Retinal pigment epithelial cell (primary cell): ENCODE measurements at places on chromosomes 3 and 15.

DNA sequence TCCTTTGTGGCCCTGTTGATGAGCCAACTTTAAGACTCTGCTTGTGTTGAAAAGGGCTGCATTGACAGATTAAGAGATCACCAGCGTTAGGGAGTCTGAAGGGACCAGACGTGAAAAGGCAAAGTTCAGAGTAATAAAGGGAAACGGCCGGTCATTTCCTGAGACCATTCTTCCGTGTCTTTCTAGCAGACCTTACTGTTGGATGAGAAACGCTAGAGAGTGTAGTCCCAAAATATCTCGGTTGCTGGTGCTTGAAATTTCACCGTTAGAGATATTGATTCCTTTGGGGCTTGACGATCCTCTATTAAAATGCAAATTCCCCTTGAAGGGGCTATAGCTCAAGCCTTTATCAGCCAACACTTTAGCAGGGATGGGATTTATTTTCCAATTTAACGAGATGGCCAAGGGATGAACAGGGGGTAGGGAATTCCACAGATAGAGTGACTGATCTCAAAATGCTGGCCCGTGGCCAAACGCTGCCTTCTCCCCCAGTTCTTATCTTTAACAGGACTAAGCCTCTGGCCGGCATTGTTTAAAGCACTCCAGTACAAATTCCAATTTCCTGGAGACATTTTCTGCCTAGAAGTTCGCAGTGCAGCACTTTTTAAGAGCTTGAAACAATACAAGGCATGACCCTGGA, 250.4 kb downstream of the TJP1 start:
- no peak for DNase-seq

- no peak for DNase-seq
Observed at GRCh38 chr3:176562331-176562730, 635.0 kb downstream of the TBL1XR1 start.

- DNase-seq = no peak
Observed at GRCh38 chr3:122898298-122898697, 103.4 kb downstream of the SLC49A4 start.

DNA sequence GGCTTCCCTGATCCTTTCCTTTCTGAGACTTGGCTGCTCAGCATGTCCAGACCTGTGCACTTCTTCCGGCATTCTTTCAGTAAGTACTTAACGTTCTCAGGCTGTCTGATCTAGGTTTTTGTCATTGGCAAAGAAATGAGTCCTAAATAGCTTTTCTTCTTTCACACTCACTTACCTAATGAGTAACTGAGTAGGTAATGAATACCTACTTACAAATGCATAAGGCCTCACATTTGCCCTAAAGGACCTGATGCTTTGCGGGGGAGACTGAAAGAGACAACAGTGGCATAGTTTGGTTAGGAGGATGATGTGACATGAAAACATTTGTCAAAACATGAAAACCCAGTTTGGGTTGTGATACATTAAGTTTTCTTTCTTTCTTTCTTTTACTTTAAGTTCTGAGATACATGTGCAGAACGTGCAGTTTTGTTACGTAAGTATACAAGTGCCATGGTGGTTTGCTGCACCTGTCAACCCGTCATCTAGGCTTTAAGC, 516.7 kb upstream of the CFAP20DC start:
- no peak for DNase-seq

GRCh38 chr15:70246623-70247220, 149.0 kb upstream of the TLE3 start:
- no peak for DNase-seq

- DNase-seq = peak; percentile 51
Observed at GRCh38 chr15:67915461-67916374, 75.9 kb upstream of the RNU6-1 start.

DNA sequence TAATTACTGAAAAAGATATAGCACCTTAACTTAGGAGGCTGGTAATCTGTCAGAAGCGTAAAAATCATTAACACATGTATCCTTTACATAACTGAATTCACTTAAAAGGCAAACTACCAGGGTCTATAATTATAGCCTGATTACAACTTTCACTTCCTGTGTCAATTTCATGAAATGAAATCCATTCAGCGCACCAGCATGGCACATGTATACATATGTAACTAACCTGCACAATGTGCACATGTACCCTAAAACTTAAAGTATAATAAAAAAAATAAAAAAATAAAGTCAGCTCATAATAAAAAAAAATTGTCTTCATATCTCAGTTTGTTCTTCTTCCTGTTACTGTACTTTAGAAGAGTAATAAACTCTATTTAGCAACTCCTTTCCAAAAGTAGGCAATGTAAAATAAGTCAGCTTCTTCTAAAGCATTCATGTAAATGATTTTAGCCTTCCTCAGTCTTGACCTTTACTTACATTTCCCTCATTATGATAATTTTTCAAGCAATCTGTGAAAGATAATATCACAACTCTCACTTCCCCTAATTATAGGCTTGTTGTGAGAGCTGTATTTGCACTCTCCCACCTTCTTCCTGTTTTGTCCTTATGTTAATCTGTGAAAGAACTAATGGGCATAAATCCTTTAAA, 50.1 kb downstream of the KBTBD8 start:
- no peak for DNase-seq

- no peak for DNase-seq
Observed at GRCh38 chr3:86986671-86987420, 4.1 kb downstream of the VGLL3 start.

GRCh38 chr15:75138016-75138999, 63.4 kb upstream of the C15orf39 start:
- DNase-seq = peak; percentile 19

GRCh38 chr3:13266005-13266404, 154.1 kb downstream of the NUP210 start:
- no peak for DNase-seq

GRCh38 chr3:192726385-192726784, 956 bp downstream of the FGF12 start:
- DNase-seq = no peak

DNA sequence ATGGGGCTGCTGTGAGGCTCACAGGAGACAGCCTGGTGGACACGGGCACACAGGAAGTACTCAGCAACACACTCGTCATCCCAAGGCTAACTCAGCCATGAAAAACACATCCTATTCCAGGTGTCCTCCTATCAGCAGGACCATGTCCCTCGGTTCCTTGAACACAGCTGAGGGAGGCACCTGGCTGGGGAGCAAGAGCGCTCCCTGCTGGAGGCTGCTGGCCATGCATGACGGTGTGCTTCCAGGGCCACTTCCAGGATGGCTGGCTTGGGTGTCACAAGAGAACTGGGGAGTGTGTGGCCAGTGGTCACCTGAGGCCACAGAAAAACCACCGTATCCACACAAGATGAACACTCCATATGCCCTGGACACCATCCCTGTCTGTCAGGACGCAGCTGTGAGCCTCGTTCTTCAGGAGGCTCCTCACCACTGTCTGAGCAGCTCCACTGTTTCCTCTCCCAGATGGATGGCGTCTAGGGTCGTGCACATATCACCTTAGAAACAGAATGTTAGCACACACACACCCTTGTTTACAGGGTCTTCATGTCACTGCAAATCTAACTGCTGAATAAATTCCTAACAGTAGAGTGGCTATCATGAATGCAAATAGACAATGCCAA, 31.0 kb downstream of the POC1A start:
- DNase-seq = peak; percentile 6

DNA sequence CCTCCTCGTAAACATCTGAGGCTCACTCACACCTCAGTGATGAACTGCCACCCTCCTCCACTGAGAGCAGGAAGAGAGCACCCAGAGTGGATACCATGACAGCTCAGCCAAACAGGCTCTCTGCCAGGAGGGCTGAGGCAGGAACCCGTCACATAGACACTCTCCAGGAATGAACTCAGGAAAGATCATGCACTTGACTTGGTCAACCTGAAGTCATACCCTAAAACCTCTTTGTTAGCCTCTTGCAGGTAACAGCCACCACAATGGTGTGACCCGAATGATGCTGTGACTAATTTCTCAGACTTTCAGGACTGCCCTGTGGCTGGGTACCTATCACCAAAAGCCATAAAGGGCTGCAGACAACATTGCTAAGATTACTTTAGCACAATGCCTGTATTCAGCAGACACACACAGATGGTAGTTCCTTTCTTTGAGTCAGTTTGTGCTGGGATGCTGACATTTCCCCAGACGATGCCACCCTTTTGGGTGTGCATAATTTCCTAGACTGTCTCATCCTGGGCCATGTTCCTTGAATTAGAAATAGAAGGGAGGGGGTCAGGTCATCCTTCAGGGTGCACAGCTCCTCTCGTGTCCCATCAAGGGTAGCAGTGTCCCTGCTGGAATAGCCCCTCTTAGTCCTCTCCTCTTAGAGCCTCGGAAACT, 30.3 kb downstream of the CX3CR1 start:
- DNase-seq = no peak

- no peak for DNase-seq
Observed at GRCh38 chr15:26738996-26739395, 33.9 kb downstream of the GABRB3 start.

- DNase-seq = peak; percentile 72
Observed at GRCh38 chr15:47885920-47886319, 168.6 kb downstream of the SEMA6D start.

DNA sequence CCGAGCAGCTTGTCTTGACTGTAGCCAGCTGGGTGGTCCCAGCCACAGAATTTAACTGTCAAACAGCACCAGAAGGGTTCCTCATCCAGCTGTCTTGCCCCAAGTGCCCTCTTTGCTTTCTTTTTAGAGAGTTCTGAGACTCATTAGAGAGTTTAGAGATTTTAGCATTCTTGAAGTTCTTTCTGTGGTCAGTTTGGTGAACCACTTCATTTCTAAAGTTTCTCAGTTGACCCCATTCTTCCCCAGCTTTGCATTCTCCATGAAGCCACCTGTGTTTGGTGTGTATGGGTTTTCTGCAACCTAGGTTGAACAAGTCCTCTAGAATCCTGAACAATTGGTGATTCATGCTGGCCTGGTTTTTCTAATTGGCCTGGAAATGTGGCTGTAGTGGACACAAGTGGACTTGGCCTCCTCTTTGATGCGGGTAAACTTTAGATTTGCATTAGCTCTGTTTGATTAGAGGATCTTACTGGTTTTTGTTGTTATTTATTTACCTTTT, 33.7 kb downstream of the FLNB start:
- peak; percentile 72 for DNase-seq

DNA sequence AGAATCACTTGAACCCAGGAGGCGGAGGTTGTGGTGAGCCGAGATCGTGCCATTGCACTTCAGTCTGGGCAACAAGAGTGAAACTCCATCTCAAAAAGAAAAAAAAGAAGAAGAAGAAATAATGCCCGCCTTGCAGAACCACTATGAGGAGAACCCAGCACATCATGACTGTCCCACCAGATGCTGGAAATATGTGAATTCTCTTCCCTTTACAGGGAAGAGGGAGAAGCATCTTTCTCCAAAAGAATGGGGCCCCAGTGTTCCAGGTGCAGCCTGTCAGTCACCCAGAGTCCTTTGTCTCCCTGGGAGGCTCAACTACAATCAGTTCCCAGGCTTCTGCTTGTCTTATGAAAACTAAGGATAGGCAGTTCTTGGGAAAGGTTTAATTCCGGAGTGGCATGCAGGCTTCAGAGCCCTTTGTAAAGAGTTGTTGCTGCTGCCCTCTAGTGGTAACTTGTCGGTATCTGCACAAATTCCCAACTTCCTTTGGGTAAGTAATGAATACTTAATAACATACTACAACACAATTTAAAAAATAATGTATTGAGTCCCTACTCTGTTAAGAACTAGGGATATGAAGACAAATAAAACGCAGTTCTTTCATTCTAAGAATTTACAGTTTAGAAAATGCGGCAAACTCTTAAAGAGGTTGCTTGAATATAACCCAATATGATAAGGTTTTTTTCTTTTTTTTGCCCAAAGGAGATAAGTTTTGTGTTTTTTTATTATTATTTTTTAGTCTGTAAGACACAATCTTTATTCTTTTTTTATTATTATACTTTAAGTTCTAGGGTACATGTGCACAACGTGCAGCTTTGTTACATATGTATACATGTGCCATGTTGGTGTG, 18.6 kb upstream of the TICRR start:
- DNase-seq = peak; percentile 35

DNA sequence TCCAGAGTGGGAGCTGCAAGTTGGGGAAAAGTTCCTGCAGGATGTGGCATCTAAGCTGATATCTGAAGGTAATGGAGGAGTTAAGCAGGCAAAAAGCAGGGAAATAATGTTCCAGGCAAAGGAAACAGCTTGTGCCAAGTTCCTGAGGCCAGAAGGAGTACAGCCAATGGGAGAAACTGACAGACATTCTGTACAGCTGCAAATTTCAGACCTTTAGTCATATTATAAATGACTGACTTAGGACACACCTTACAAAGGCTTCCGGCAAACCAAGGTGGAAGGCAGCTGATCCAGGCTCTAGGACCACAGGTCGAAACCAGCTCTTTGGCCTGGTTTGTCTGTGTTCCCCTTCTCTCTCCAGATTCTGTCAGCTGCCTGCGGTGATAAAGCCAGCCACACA, 9.3 kb downstream of the WWTR1 start:
- DNase-seq = no peak

DNA sequence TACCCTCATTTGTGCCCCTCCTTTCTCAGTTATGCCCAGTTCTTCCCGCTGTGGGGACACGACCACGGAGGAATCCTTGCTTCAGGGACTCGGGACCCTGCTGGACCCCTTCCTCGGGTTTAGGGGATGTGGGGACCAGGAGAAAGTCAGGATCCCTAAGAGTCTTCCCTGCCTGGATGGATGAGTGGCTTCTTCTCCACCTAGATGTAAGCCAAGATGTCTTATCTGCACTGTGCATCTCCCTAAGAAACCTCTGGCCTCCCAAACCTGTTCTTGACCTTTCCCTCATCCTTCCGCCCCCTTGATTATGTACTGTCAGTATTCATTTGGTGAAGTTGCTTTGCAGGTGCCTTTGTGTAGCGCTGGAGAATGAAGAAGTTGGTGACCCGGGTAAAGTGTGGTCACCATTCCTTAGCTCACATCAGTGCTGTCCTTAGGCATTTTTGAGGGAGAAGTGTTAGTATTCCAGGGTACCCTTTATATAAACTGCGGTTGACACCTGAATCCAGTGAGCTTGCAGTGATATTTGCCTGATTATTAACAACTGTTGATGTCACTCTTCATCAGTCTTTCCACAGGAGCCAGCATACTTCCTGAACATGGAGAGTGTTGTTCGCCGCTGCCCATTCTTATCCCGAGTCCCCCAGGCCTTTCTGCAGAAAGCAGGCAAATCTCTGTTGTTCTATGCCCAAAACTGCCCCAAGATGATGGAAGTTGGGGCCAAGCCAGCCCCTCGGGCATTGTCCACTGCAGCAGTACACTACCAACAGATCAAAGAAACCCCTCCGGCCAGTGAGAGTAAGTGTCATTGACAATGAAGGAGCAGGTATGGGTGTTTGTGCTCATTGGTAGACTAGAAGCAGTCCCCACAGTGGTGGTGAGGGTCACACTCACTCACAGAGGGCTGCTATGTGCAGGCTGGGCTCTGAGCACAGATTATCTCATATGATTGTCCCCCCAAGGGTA, 966 bp downstream of the ALAS1 start:
- DNase-seq = no peak
